ENCODE measurements at places on chromosomes 13 and 19.

DNA sequence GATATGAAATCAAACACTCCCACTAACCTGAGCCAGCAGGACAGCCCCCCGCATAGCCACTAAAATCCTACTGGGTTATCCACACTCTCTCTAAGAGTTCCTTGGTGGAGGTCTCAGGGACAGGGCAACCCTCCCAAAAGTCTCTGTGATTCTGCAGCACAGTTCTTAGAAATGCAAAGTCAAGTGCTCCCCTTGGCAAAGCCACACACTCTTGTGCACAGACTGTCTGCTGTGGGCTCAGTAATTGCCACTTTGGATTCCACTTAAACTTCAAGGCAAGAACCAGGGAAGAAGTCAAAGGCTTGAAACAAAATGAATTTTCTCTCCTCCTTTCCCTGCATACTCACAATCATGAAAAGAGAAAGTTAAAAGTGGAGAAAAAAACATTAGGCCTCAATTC, 61.5 kb downstream of the DOCK9 start:
- no peak for DNase-seq

GRCh38 chr13:38687246-38688229, 661 bp downstream of the FREM2 start:
- no peak for DNase-seq

DNA sequence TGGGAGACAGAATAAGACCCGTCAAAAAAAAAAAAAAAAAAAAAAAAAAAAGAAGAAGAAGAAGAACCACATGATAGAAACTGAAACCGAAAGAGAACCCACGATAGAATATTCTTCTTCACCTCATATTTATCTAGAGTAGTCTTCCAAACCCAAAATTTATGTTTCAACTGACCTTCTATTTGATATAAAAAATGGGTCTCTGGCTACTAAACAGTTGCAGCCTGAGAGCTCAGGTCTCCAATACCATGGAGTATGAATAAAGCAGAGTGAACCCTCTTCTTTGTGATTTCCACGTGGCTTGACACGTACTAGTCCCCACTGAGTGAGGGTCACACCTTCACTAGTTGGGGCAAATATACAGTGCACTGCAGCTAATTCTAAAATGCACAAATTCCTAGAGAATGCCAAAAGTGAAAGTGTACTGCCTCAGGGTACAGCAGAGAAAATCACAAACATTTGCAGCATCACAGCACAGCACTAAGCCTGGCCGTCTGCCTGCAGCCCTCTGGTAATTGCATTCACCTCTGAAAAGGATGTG, 30.8 kb upstream of the RFC3 start:
- peak; percentile 24 for DNase-seq

DNA sequence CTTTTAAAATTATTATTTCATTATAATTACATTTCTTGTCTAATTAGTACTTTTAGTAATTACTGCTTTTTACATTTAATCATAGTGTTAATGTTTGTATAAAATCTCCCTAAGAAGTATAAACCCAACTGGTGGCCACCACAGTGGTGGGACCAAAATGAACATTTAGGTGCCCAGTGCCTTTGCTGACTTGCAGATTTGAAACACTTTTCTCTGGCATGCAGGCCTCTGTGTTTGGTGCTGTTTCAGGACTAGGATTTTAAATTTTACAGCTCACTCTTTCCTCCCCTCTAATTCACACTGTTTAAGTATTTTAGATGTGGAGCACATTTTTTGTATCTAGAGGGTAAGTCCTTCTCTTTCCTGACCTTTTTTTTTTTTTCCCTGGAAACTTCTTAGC, 17.5 kb downstream of the UBAC2 start:
- no peak for DNase-seq

GRCh38 chr19:32877977-32878745, 8.6 kb upstream of the SLC7A9 start:
- no peak for DNase-seq

DNA sequence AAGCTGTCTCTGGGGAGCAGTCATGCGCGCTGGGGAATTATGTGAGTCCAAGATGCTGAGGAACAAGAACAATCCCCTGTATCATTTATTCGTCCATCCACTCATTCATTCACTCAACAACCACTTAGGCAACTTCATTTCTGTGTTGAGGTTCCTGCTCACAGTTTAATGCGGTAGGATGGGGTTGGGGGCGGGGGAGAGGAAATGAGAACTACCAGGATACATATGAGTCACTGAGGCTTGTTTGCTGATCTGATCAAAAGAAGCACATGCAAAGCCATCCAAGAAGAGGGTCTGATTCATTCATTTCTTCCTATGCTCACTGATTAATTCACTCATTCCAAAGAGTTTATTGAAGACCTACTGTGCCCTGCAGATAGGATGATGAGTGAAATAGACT, 20.9 kb downstream of the ZNF536 start:
- no peak for DNase-seq

DNA sequence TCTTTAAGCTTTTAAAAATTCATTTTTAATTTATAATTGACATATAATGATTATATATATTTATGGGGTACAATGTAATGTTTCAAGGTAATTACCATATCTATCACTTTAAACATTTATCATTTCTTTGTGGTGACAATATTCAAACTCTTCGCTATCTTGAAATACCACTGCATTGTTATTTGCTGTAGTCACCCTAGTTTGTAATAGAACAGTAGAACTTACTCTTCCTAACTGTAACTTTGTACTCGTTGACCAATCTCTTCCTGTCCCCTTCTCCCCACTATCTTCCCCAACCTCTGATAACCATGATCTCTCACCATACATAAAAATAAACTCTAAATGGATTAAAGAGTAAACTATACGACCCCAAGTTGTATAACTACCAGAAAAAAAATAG, 20.4 kb downstream of the COG6 start:
- DNase-seq, result no peak

- peak; percentile 92 for DNase-seq
Observed at GRCh38 chr19:17830567-17831418, 9.5 kb upstream of the INSL3 start.

GRCh38 chr19:54662730-54663129, at the start of gene LILRB4:
Gene LILRB4, plus strand, starts transcription at chr19:54662985. Its CDS starts 49 bp downstream, at chr19:54663034.
- DNase-seq, result no peak

DNA sequence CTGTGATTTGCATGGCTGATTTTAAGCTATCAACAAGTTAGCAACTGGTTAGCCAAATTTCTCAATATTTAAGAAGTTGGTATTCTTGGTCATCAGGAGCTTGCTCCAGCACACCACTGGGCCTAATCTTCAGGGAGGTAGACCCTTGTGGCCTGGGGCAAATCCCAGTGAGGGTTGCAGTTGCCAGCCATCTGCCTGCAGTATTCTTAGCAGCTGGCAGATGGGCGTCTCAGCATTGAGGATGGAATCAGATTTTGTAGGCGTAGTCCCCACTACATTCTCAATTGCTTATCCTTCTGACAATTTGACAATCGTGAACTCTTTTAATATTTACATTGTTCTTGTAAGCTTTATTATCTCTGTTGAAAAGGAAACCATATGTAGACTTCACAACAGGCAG, 1266.2 kb downstream of the SLITRK5 start:
- DNase-seq, result no peak

DNA sequence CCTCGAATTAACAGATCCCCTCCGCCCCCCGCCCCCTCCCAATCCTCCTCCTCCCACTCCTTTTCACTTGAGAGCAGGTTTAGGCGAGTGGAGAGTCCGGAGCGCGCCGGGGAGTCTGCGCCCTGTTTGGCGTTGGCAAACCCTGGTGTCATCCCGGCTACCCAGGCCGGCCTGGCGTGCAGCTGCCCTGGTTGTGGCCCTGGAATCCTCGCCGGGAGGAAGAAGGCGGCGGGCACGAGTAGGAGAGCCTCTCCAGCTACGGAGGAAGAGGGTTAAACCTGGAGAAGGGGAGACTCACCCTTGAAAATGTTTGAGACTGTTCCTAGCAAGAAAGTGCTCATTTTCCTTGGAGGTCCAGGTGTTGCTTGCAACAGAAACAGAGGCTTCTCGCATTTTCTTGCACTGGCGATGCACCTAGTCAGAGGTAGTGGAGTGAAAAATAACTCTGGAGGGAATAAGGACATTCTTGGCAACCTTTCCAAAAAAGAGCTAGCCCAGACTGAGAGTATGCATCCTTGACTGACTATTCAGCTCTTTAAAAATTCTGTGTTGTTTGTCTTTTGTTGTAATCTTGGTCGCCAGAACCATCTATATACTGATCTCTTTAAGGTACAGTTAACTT, 1.3 kb upstream of the SOX21 start:
- no peak for DNase-seq

GRCh38 chr19:14561847-14562351, 10.0 kb downstream of the NDUFB7 start:
- peak; percentile 64 for DNase-seq

DNA sequence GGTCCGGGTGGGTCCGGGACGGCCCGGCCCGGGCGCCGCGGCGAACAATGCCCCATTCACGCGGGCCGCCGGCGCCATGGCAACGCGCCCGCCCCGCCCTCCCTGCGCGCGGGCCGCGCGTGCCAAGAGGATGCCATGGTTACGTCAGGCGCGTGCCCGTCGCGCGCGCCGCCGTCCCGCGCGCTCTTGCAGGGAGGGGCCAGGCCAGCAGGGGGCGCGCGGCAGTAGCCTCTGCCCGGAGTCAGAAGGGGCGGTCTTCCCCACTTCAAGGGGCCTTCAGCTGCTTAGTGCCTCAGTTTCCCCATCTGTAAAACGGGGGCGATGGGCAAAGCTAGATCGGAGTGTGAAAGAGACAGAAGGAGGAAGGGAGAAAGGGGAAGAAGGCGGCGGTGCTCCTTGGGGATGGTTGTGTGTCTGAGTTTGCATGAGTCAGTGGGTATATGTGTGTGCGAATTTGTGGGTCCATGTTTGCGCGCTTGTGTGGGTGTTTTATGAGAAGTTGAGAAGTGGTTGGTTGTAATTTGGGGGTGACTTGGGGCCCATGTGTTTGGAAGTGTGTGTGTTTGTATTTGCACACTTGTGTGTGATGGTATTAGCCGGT, 11.6 kb upstream of the NFIX start:
- peak; percentile 92 for DNase-seq

- no peak for DNase-seq
Observed at GRCh38 chr13:49450105-49450819, 6.2 kb downstream of the SETDB2 start.

- DNase-seq, result peak; percentile 24
Observed at GRCh38 chr19:12034620-12035019, 859 bp downstream of the ZNF433 start.

DNA sequence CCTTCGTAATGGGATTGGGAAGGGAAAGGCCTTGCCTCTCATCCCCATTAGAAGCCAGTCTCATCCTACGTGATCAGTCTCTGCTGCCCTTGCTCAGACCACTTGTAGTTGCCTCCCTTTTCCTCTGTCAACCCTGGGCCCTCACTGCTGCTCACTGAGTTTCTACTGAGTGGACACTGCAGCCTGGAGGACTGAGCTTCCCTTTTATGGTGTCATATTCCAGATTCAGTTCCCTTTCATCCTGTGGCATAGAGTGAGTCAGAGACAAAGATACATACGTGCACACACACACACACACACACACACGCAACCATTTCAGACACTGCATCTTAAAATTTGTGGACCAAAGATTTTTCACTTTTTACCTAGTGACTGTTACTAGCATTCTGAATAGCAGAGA, 56.6 kb downstream of the COG3 start:
- DNase-seq, result no peak

GRCh38 chr13:66128201-66128600, 1101.9 kb downstream of the PCDH9 start:
- no peak for DNase-seq

DNA sequence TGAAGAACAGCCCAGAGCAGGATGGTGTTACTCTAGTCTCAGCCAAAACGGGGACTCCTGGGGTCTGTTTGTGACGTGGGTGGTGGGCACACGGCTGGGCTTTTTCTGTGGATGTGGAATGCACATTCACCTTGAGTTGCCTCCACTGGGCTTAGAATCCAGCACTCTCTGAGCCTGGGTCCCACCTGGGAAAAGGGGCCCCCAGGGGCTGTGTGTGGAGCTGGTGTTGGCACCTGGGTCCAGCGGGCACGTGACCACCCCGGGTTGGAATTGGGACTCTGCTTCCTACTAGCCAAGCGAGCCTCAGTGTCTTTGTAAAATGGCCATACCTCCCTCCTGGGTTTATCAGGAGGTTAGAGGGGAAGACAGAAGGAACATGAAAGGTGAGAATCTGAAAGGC, 29.2 kb upstream of the F2RL3 start:
- DNase-seq, result no peak

- no peak for DNase-seq
Observed at GRCh38 chr19:6685482-6685881, 15.5 kb upstream of the TNFSF14 start.

- DNase-seq, result no peak
Observed at GRCh38 chr13:67106502-67107057, 123.6 kb downstream of the PCDH9 start.

DNA sequence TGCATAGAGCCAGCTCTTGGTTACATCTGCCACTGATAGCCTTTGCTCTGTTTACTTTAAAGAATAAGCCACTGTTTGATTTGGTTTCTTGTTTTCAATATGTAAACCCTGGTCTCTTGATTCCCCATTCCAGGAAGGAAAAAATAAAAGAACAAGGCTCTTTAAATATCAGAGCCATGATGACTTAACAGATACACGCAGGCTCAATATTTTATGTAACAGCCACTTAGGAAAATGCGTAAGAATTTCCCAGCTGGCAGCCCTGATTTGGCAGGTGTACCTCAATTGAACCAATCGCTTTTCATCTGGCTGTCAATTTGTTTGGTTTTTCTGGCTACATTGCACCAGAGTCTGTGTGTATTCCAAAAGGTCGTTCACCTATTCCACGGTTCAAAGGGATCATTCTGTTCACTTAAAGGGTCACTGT, 65.6 kb downstream of the IRS2 start:
- DNase-seq, result no peak

DNA sequence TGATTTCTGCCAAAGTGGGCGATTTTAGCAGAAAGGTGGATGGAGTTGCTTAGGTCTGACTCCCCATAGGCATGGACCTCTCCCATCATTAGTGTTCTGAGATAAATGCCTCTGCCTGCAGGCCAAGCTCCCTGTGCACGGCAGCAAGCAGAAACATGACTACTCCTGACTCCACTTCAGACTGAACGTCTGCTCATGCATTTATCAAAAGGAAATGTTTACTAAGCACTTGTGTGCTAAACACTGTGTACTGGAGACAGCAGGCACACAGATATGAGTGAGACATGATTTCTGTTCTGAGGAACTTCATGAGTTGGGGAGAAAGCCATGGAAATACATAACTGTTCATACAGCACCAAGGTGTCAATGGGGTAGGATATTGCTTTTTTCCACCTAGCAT, 149.6 kb downstream of the MIPEP start:
- DNase-seq, result no peak

GRCh38 chr13:98535501-98536354, 41.2 kb downstream of the STK24 start:
- no peak for DNase-seq

DNA sequence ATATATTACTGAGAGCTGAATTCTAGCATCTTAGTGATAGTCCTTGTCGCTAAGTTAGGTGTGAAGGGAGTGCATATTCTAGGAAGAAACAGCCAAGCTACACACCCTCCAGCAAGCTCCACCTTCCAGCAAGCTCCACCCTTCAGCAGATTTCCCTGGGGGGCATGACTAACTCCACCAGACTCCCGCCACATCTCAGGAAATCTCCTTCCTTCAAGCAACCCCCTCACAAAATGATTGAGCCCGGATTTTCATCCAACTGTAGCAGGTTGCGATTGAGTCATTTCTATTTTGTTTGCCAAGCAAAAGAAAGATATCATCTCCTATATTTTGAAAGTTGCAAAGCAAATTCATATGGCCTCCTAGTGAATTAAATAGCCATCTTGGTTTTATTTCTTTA, 162.1 kb upstream of the TMTC4 start:
- no peak for DNase-seq

GRCh38 chr19:44590245-44591059, 22.9 kb upstream of the IGSF23 start:
- DNase-seq, result peak; percentile 31
